ENCODE measurements at places on chromosomes 7 and 10.

GRCh38 chr7:55438757-55439525, 73.8 kb downstream of the LANCL2 start:
- ATAC-seq = peak; percentile 53

DNA sequence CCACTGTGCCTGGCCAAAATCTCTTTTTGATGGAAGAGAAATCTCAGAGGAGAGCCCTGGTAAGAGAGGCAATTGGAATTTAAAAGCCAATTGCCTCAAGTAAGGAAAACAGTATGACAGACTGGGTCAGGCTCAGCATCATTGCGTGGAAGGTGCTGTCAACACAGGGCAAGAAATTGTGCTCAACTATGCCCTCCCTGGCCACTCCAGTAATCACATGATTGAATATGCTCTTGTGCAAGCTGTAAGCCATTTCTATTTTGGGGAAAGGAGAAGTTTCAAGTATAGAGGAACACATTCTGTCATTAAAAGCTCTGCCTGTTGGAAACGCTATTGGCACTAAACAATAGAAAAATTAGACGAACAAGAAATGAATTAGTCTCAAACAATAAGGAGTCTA, 1127.7 kb downstream of the REEP3 start:
- 0 out of 3 replicates have a peak, but pooled peaks have one; percentile 24 for ATAC-seq

DNA sequence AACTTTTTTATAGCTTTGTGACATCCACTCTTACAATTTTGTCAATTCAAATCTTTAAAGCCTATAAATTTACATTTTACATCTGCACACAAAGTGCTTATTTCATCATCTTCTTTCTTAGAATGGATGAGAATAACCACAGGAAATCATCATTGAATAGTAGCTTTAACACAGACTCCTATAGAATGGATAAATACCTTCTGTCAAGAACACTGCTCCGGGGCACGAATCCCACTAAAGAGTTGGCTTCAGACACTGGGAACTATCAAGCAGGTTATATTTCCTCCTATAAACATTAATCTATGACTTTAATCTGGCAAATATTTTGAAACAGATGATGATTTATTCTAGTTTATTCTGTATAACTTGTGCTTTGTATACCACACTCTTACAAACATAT, 269.7 kb upstream of the TPK1 start:
- ATAC-seq = no peak

GRCh38 chr7:158274404-158274811, 313.2 kb downstream of the PTPRN2 start:
- ATAC-seq = peak; percentile 32

DNA sequence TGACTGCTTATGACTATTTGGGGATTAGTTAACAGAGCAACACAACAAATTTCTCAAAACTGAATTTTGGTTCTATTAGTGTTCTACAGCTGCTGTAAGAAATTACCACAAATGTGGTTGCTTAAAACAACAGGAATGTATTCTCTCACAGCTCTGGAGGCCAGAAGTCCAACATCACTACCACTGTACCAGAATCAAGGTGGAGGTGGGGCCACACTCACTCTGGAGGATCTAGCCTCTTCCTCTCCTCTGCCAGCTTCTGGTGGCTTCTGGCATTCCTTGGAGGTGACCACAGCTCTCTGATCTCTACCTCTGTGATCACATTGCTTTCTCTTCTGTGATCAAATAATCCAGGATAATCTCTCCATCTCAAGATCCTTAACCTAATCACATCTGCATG, 194.7 kb upstream of the BMPER start:
- ATAC-seq = no peak

DNA sequence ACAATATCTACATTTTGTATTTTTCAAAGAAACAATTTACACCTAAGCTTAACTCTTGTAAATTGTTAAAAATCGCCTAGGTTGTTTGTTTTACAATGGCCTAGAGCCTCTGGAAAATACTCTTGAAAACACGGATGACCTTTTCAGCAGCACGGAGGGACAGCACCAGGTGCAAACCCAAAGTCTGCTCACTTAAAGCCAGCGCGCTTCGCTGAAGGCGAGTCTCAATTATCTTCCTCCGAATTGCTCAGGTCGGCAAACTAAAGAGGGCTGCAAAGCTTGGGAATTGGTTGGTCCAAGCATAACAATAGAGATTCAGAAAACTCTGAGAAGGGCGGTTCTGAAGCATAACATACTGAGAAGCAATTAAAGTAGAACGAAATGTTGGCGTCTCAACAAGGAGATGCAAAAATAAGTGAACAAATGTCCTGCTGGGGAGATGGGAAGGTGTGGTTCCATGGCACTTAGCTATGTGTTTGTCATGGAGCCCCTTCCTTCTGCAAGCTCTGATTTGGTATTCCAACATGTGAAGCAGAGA, 139.9 kb upstream of the PITRM1 start:
- no peak for ATAC-seq

- ATAC-seq = peak; percentile 85
These were observed 9.1 kb downstream of the CREB3L2 start for GRCh38 chr7:137992550-137993394.

DNA sequence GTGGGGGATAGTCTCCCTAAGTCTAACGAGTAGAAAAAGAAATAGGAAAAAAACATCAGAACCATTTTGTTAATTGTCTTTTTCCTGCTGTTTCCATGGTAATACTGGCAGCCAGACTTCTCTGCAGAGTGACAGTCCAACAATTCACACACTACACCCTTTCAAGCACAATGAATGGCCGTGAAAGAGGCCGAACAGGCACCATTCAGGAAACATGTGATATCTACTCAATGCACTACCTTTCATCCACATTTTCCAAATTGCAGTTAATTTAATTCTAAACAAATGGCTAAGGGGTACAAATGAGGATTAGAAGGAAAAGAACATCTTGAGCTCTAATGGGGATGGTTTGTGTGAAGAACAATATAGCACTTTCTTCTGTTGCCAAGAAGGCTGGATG, 358.5 kb upstream of the ANKRD30A start:
- ATAC-seq = no peak

DNA sequence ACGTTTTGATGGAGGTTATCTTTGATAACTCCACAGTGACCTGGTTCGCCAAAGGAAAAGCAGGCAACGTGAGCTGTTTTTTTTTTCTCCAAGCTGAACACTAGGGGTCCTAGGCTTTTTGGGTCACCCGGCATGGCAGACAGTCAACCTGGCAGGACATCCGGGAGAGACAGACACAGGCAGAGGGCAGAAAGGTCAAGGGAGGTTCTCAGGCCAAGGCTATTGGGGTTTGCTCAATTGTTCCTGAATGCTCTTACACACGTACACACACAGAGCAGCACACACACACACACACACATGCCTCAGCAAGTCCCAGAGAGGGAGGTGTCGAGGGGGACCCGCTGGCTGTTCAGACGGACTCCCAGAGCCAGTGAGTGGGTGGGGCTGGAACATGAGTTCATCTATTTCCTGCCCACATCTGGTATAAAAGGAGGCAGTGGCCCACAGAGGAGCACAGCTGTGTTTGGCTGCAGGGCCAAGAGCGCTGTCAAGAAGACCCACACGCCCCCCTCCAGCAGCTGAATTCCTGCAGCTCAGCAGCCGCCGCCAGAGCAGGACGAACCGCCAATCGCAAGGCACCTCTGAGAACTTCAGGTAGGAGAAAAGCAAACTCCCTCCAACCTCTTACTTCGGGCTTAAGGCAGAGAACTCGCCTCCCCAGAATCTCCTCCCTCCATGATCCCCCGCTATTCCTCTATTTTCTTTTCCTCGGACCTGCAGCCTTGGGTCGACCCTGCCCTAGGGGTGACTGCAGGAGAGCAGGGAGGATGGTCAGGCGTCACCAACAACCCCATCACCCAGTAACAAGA, at the start of gene SERPINE1:
TSS of gene SERPINE1 (plus strand) at position 454 of the 809 bp plus-strand sequence. CDS start 1,290 bp downstream, outside the sequence.
- ATAC-seq = peak; percentile 74

- no peak for ATAC-seq
These were observed 100.1 kb upstream of the GLCCI1 start for GRCh38 chr7:7868572-7868899.

GRCh38 chr10:123890756-123891143, 857 bp downstream of the CPXM2 start:
- no peak for ATAC-seq

DNA sequence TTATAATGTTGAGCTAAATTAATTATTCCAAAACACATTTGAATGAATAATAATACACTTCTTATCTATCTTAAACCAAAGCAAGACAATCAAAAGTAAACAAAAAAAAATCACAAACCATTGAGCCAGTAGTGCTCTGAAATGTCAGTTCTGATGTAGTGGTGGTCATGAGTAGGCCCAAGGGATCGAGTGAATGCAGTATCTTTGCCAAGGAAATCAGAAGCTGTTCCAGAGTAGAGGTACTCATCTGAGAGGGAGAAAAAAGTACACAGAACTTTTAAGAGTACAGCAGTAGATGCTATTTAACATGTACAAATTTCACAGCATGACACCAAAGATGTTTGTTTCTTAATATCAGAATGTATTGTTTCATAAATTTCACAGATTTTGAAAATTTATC, 121.5 kb downstream of the SEMA3D start:
- ATAC-seq = no peak

GRCh38 chr7:55546814-55547213, 25.5 kb downstream of the VOPP1 start:
- ATAC-seq = peak; percentile 92

DNA sequence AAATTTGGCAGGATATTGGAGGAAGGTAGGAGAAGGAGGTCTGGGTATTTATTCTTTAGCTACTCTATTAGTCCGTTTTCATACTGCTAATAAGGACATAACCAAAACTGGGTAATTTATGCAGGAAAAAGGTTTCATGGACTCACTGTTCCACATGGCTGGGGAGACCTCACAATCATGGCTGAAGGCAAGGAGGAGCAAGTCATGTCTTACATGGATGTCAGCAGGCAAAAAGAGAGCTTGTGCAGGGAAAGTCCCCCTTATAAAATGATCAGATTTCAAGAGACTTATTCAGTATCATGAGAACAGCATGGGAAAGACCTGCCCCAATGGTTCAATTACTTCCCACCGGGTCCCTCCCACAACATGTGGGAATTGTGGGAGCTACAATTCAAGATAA, 1.9 kb upstream of the INMT start:
- no peak for ATAC-seq

- ATAC-seq = no peak
These were observed 13.9 kb downstream of the TAX1BP1 start for GRCh38 chr7:27753863-27754262.

GRCh38 chr10:3081383-3081981, 14.1 kb downstream of the PFKP start:
- ATAC-seq = no peak

DNA sequence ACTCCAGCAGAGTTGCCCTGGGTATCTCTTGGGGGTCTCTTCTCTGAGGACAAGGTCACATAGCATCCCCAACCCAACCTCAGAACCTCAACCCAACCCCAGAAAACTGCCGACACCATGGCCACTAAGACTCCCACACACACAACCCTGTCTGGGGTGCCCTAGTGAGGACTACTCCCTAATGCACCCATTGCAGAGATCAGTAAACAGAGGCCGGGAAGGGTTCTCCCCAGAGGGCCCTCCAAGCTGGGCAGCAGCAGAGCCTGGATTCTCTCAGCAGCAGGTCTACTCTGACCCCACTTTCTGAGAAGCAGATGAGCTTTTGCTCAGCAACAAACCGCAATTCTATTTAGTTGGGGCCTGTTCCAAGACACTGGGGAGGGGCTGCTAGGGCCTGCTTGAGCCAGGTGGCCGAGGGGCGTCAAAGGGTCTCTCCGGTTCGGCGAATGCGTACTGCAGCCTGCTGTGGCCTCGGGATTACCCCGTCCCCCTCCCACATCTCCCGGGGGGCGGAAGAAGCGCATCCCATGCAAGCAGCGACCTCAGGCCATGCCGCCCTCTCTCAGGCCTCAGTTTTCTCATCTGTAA, 828 bp downstream of the OGDHL start:
- peak; percentile 5 for ATAC-seq

GRCh38 chr10:61763778-61764177, 101.0 kb downstream of the CABCOCO1 start:
- no peak for ATAC-seq

DNA sequence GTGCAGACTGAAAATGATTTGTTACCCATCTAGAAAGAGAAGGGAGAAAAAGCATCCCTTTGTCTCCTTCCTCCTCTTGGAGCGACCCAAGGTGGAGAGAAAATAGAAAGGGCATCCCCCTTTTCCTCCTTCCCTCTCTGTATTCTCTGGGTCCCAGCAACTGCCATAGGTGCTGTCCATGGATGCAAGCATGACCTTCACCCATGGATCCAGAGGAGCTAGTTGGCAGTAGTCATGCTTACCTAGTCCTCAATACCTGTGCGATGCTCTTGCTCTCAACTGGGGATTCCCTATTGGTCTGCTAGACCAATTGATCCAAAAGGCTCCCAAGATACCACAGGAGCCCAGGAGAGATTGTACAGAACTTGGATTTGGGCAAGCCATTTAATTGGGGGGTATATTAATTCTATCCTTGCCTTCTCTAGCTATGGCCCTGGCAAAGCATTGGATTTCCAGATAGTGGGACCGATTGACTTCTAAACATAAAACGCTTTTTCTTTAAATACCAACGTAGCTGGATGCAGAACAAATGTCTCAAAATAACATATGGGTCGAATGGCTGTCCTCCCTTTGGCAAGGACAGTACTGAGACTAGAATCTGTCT, 547.8 kb upstream of the IGFBP3 start:
- no peak for ATAC-seq

DNA sequence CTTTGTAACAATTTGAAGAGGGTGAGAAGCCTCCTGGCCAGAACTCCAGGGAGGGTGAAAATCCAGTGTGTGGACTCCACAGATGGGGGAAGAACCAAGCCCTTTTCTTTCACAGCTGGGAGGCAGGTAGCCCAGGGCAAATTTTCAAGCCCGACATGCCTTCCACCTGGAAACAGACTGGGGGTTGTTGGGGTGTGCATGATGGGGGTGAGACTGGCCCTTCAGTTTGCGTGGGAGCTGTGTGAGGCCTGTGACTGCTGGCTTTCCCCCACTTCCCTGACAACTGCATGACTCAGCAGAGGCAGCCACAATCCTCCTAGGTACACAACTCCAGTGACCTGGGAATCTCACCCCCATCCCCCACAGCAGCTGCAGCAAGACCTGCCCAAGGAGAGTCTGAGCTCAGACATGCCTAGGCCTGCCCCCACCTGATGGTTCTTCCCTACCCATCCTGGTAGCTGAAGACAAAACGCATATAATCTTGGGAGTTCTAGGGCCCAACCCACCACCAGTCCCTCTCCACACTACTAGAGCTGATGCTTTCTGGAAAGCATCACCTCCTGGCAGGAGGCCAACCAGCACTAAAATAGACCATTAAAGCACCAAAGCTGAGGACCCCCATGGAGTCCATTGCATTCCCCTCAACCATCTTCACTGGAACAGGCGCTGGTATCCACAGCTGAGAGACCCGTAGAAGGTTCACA, 445.4 kb downstream of the TFEC start:
- ATAC-seq = no peak

GRCh38 chr10:87921931-87922688, 58.7 kb downstream of the PTEN start:
- no peak for ATAC-seq

GRCh38 chr7:8201846-8202441, 60.0 kb downstream of the ICA1 start:
- ATAC-seq = no peak

DNA sequence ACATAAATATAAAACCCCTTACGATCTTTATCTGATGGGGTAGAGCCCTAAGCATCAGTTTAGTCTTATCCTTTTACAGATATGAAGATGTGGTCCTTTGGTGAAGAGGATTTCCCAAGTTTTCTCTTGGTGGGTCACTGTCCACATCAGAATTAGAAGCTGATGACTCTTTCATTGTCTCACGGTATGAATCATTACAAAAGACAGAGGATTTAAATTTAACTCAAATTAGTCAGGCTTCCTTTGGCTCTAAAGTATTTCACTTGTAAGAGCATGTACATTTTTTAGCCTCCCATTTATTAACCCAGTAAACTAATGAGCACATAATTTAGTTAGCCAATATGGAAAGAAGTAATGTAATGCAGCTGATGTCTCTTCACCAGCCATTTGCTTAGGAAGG, 49.9 kb upstream of the TMEM26 start:
- ATAC-seq = no peak

All from SK-N-SH treated with all-trans-retinoic acid at 6 μM for 48 hours (cell line).